ENCODE measurements at places on chromosomes 6 and 20.

DNA sequence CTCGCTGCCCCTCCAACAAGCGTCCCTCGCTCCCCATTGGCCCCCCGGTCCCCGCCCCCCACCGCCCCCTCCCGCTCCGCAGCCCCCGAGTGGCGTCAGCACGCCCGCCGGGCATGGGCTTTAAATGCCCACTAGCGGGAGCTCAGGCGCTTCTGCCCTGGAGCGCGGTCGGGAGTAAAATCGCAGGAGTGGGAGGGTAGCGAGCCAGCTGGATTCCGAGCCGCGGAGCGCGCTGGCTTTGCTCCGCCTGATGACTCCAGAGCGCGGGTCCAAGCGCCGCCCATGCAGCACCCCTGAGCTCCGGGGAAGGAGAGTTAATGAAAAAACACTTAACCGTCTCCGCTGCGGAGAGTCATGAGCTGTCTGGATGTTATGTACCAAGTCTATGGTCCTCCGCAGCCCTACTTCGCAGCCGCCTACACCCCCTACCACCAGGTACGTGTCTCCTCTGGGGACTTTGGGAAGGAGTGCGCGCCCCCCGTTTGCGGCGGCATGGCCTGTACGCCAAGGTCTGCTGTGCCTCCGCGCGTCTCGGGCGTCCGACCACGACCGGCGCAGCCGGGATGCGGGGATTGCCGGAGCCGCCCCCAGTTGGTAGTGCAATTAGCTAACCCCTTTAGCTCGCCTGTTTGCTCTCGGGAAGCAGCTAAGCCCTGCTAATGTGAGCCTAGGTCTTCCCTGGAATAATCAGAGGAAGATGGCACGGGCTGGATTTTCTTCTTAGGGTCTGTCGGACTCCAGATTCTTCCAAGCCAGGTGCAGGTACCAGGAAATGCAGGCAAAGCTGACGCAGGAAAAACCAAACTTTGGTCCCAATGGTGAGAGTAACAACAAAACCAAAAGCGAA lies at the start of gene VGLL2:
TSS of gene VGLL2 (plus strand) at position 149 of the 847 bp plus-strand sequence. CDS start at position 355, 206 bp downstream.
- no peak within 1 kb of the TSS for H3K27ac ChIP-seq
- H3K36me3 ChIP-seq, result no peaks in the 10 kb centered on the region
- H3K27me3 ChIP-seq, result peaks cover 81% of the 10 kb centered on the region
- peak; percentile 18 for DNase-seq
- peaks cover 13% of the 10 kb centered on the region for H3K4me1 ChIP-seq

GRCh38 chr20:33262658-33263065 lies 20.4 kb upstream of the BPIFB1 start:
- no peak for DNase-seq
- no peak overlapping the region for H3K4me3 ChIP-seq
- no peaks in the 10 kb centered on the region for H3K36me3 ChIP-seq
- H3K27me3 ChIP-seq, result peaks cover 10% of the 10 kb centered on the region
- H3K4me1 ChIP-seq, result no peaks in the 10 kb centered on the region

- peaks cover 8% of the 10 kb centered on the region for H3K36me3 ChIP-seq
- no peak overlapping the region for H3K4me3 ChIP-seq
- peak; percentile 44 for DNase-seq
- no peaks in the 10 kb centered on the region for H3K27me3 ChIP-seq
- H3K27ac ChIP-seq, result peak overlapping the region; percentile 3
Measured at GRCh38 chr6:87705070-87705691, 3.1 kb upstream of the AKIRIN2 start.

DNA sequence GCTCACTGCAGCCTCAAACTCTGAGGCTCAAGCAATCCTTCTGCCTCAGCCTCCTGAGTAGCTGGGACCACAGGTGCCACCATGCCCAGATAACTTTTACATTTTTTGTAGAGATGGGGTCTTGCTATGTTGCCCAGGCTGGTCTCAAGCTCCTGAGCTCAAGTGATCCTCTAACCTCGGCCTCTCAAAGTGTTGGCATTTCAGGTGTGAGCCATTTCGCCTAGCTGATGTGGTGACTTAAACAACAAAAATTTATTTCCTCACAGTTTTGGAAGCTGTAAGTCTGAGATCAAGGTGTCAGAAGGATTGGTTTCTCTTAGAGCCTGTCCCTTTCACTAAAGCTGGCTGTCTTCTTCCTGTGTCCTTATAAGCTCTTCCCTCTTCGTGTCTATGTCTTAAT lies 15.0 kb upstream of the JARID2 start:
- H3K27me3 ChIP-seq, result no peaks in the 10 kb centered on the region
- no peak for DNase-seq
- H3K4me3 ChIP-seq, result no peak overlapping the region
- peaks cover 3% of the 10 kb centered on the region for H3K4me1 ChIP-seq

GRCh38 chr6:141153563-141153962 lies 979.2 kb upstream of the GJE1 start:
- H3K27ac ChIP-seq, result no peak overlapping the region
- no peak overlapping the region for H3K4me3 ChIP-seq
- H3K4me1 ChIP-seq, result peaks cover 13% of the 10 kb centered on the region
- DNase-seq, result peak; percentile 4
- no peaks in the 10 kb centered on the region for H3K27me3 ChIP-seq

DNA sequence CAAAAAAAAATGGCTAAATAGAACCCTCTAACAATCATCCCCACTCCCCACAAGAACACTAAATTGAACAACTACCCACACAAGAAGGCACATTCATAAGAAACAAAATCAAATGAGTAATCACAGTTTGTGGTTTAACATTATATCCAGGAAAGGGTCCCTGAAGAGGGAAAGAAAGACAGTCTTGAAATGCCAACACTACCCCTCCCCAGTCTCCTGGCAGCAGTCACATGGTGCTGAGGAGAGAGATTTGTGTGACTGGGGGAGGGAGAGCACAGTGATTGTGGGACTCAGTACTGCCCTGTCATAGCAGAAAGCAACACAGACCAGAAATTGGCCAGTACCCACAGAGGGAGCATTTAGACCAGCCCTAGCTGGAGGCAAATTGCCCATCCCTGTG lies 443.7 kb upstream of the BTBD3 start:
- no peaks in the 10 kb centered on the region for H3K36me3 ChIP-seq
- DNase-seq, result no peak
- H3K4me3 ChIP-seq, result no peak overlapping the region
- no peaks in the 10 kb centered on the region for H3K4me1 ChIP-seq

DNA sequence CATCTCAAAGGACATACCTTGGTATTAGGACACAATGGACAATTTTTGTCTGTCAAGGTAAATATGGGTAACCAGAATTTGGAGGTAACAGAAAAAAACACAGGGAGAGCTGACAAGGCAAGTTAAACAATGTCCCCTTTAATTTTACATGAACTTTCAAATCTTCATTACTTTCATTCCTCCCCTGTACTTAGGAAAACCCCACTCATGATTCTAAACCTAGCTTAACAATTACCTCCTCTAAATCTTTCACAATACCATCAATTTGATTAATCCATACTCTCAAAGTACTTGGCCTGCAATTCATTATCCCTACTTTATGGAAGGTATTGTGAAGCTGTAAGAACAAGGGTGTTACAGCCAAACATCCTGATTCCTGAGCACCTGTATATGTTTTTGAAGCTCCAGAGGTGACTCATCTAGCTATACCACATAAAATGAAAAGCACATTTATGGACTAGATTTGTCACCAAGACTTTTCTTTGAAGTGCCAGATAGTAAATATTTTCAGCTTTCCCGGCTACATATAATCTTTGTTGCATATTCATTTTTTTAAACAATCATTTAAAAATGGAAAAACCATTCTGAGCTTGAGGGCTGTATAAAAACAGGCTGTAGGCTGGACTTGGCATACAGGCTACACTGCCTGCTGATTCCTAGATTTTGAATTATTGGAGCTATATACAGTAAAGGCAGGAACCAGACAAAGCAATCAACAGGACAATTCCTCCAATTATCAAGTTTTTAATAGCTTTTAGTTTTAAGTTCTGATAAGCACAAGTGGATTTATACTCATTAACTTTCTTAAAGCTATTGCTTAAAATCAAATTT lies 22.9 kb downstream of the DEK start:
- no peak for DNase-seq
- no peak overlapping the region for H3K27ac ChIP-seq
- peaks cover 50% of the 10 kb centered on the region for H3K4me1 ChIP-seq

- peaks cover 24% of the 10 kb centered on the region for H3K36me3 ChIP-seq
- H3K4me1 ChIP-seq, result no peaks in the 10 kb centered on the region
- H3K27me3 ChIP-seq, result no peaks in the 10 kb centered on the region
- H3K4me3 ChIP-seq, result no peak overlapping the region
Measured at GRCh38 chr6:32167154-32167760, 2.9 kb downstream of the EGFL8 start.

GRCh38 chr6:46419576-46420002 lies 71.7 kb downstream of the RCAN2 start:
- H3K27ac ChIP-seq, result no peak overlapping the region
- no peaks in the 10 kb centered on the region for H3K36me3 ChIP-seq
- no peaks in the 10 kb centered on the region for H3K4me1 ChIP-seq
- H3K4me3 ChIP-seq, result no peak overlapping the region
- H3K27me3 ChIP-seq, result peaks cover 17% of the 10 kb centered on the region

DNA sequence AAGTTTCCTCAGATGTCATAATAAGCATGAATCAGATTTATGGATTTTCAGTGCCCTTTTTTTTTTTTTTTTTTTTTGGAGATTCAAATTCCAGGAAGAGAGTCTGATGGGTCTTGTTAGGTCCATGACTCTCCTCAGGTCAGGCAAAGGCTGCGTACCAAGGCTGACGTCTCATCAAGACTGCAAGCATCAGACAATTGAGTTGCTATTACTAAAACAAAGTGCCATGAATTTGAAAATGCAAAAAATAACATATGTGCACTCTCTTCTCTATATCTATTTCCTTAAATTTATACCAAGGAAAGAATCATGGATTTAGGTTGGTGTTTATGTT lies 134.7 kb downstream of the FAM83B start:
- no peaks in the 10 kb centered on the region for H3K4me1 ChIP-seq
- H3K36me3 ChIP-seq, result no peaks in the 10 kb centered on the region
- no peak overlapping the region for H3K4me3 ChIP-seq
- no peaks in the 10 kb centered on the region for H3K27me3 ChIP-seq
- no peak overlapping the region for H3K27ac ChIP-seq

DNA sequence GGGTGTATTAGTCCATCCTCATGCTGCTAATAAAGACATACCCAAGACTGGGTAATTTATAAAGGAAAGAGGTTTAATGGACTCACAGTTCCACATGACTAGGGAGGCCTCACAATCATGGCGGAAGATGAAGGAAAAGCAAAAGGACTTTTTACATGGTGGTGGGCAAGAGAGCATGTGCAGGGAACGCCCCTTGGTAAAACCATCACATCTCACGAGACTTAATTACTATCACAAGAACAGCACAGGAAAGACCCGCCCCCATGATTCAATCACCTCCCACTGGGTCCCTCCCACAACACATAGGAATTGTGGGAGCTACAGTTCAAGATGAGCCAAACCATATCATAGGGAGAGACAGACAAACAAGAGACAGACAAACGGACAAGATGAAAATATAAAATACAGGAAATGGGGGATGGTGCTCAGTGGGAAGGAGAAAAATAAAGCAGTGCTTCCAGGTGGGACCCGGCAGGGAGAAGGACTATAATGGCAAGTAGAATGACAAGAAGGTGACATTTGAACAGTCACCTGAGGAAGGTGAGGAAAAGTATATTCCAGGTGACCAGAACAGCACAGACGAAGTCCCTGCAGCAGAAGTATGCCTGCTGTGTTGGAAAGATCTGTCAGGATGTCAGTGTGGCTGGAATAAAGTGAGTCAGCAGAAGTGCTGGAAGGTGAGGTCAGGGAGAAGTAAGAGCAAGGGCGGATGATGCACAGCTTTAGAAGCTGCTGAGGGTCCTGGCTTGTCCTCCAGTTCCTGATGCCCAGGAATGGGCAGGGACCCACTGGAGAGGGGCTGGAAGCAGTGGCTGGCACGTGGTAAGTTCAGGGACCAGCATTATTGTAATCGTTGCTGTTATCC lies 61.1 kb downstream of the SLC2A10 start:
- H3K36me3 ChIP-seq, result no peaks in the 10 kb centered on the region
- no peak overlapping the region for H3K4me3 ChIP-seq
- no peak for DNase-seq
- no peaks in the 10 kb centered on the region for H3K4me1 ChIP-seq
- peaks cover 25% of the 10 kb centered on the region for H3K27me3 ChIP-seq

- H3K4me1 ChIP-seq, result no peaks in the 10 kb centered on the region
- H3K4me3 ChIP-seq, result no peak overlapping the region
- no peaks in the 10 kb centered on the region for H3K36me3 ChIP-seq
- peaks cover 13% of the 10 kb centered on the region for H3K27me3 ChIP-seq
- H3K27ac ChIP-seq, result no peak overlapping the region
- DNase-seq, result no peak
Measured at GRCh38 chr6:132907231-132907630, 92.9 kb downstream of the RPS12 start.

GRCh38 chr6:139027620-139028182 lies 844 bp upstream of the ABRACL start:
- H3K36me3 ChIP-seq, result peaks cover 2% of the 10 kb centered on the region
- no peak overlapping the region for H3K4me3 ChIP-seq
- H3K27me3 ChIP-seq, result no peaks in the 10 kb centered on the region
- peaks cover 18% of the 10 kb centered on the region for H3K4me1 ChIP-seq
- DNase-seq, result peak; percentile 59

- no peak overlapping the region for H3K4me3 ChIP-seq
- no peaks in the 10 kb centered on the region for H3K27me3 ChIP-seq
- H3K27ac ChIP-seq, result no peak overlapping the region
- peaks cover 24% of the 10 kb centered on the region for H3K36me3 ChIP-seq
Measured at GRCh38 chr6:26416288-26416687, 14.2 kb downstream of the BTN3A1 start.

GRCh38 chr6:127813699-127814027 lies 87.2 kb downstream of the THEMIS start:
- H3K36me3 ChIP-seq, result peaks cover 26% of the 10 kb centered on the region
- no peaks in the 10 kb centered on the region for H3K27me3 ChIP-seq
- H3K4me3 ChIP-seq, result peak overlapping the region; percentile 74

- DNase-seq, result no peak
- no peaks in the 10 kb centered on the region for H3K27me3 ChIP-seq
- H3K27ac ChIP-seq, result no peak overlapping the region
- no peak overlapping the region for H3K4me3 ChIP-seq
- no peaks in the 10 kb centered on the region for H3K36me3 ChIP-seq
Measured at GRCh38 chr6:74249658-74250057, 553.7 kb downstream of the CD109 start.

DNA sequence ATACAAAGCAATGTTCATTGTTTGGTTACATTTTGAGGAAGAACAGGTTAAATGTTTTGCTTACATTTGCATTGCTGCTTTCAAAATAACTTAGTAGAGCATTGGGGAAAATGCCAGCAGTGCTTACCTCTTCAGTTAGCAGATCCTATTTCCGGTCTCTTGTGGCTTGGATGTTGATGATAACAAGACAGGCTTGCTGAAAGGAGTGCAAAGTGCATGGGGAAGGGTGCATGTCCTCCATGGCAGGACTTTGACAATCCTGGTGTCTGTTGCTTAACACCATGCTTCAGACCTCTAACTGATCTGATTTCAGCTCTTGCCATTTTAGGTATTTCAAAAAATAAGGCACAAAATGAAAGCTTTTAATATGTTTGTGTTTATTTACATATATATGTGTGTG lies 21.1 kb downstream of the TPD52L1 start:
- no peak for DNase-seq
- H3K4me3 ChIP-seq, result no peak overlapping the region
- no peaks in the 10 kb centered on the region for H3K36me3 ChIP-seq
- peaks cover 22% of the 10 kb centered on the region for H3K27me3 ChIP-seq
